ENCODE measurements at places on chromosomes 11 and 22.

DNA sequence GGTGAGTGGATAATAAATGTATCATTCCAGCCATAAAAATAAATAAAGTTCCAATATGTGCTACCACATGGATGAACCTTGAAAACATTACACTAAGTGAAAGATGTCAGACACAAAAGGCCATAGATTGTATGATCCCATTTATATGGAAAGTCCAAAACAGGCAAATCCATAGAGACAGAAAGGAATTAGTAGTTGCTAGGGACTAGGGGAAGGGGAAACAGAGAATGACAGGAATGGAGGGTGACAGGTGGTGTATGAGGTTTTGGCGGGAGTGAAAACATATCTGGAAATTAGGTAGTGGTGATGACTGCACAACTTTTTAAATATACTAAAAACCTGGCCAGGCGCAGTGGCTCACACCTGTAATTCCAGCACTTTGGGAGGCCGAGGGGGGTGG lies 15.2 kb upstream of the CARD10 start:
- DNase-seq = no peak

GRCh38 chr11:9716275-9717039 lies 52.6 kb downstream of the SWAP70 start:
- DNase-seq = no peak

DNA sequence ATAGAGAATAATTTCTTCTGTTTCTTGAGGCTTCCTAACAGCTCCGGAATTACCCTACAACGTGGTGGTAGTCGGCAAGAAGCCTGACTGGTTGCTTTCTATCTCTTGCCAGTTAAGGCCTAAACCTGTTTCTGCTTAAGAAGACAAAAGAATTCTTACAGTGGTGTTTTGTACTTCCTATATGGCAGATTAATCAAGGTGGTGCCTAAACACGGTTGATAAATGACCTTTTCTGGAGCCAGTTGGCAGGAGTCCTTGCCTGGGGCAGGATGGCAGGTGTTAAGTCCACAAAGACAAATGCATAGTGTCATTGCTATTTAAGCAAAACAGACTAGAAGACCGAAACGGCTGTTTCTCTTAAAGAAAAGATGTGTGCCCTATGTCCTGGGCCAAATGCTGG lies 9.9 kb downstream of the GVQW3 start:
- no peak for DNase-seq

- DNase-seq = no peak
These were observed 133.5 kb upstream of the B3GAT1 start for GRCh38 chr11:134545521-134545920.

GRCh38 chr22:46280063-46280817 lies 12.4 kb downstream of the TTC38 start:
- no peak for DNase-seq

Data from activated CD4-positive, alpha-beta T cell treated with anti-CD3 and anti-CD28 coated beads, Interleukin-2, amount 50 U/mL, for 48 hours (primary cell).